ENCODE measurements at places on chromosomes 7 and 10.

GRCh38 chr7:100373261-100373831, at the start of gene PILRA:
PILRA (plus strand) TSS chr7:100373487; CDS start chr7:100373657, 170 bp downstream.
- DNase-seq: no peak

GRCh38 chr10:125742465-125742864, 23.0 kb downstream of the EDRF1 start:
- DNase-seq: no peak

DNA sequence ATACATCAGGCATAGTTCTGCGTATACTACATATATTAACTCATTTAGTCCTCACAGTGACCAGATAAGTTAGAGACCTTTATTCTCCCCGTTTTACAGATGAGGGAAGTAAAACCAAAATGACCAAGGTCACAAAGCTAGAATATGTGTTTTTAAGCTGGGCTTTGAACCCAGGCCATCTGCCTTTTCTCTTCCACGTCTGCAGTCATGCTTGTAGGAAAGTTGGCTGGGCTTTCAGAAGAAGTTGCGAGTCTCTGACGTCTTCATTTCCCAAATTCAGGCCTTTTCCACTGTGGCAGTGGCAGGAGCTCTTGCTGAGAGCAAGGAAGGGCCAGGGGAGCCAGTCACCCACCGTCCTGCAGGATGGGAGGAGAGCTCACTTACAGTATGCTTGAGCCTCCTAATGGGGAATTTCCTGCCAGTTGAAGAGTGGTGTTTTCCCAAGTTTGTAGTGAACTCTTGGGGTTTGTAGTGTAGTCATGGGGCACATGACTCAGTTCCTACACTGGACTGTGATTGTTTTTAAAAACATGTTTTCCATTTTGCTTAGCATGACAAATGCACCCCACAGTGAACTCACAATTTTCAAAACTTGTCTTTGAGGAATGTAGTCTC, 34.2 kb downstream of the CYP17A1 start:
- no peak for DNase-seq

DNA sequence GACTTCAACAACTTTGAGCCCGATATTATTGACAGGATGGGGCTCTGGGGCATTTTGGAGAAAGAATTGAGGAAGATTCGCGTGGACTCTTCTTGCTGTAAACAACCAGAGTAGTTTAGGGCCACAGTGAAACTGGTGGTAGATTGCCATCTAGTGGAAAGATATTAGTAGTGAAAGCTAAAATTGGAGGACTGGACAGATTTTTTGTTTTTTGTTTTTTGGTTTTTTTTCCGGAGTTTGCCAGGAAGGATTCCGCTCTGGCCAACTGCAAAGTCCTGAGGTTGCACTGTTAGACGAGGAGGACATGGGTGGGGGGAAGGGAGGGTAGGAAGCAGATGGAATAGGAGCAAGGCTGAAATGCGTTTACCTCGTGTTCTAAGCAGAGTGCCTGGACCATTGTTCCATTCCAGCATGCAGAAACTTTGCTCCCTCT, 11.7 kb downstream of the NOBOX start:
- DNase-seq: no peak

- no peak for DNase-seq
Observed at GRCh38 chr7:113085781-113086390, 741 bp downstream of the GPR85 start.

DNA sequence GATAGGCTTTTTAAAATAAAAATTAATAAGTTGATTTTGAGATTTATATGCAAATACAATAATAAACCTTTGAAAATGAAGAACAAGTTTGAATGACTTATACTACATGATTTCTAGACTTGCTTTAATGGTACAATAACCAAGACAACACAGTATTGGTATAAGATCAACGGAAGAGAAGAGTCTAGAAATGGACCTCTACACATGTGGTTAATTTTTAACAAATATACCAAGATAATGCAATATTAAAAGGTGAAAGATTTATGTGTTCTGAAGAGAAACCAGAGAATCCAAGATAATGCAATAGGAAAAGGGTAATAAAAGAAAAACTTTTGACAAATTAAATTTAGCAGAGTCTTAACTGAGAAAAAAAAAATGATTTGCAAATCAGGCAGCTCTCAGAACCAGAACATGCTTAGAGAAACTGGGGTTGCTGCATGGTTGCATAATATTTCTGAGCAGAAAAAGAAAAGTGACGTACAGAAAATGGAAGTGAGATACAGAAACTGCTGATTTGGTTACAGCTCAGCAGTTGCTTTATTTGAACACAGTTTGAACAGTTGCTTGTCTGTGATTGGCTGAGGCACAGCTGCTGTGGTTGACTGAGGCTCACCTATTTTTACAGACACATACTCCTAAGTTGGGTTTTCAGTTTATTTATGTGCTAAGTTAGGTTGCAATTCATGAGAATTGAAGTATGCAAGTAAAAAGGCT, 365.9 kb downstream of the CRPPA start:
- no peak for DNase-seq
